ENCODE measurements at places on chromosomes 13 and 19.

DNA sequence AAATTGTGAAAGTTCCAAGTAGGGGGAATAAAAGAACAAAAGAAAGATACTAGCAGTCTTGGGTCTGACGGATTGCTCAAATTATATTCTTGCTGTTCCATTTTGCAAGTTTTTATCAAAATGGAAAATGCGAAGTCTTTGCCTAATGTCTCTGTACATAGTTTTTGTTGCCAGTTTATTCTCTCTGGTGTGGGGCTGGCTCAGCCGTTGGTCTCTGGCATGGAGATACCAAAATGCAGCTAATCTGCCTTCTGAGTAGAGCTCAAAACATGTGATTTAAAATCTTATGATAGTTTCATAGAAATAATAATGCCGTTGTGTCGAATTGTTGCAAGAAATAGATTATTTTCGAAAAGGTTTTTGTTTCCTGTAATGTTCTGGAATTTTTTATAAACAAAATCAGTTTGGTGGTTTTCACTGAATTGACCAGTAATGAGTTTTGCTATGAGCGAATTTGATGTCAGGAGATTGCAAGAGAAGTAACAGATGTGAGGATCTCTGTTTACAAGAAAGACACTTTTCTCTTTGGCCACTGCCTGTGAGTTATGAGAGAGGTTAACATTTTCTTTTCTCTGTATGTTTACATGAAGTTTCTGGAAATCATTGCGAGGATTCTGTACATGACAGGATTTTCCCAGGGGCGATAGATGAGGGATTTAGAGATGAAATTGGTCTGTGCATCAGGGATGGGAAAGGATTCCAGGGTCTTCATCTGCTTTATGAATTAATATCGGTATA, 147.0 kb downstream of the DCT start:
- DNase-seq, result no peak

DNA sequence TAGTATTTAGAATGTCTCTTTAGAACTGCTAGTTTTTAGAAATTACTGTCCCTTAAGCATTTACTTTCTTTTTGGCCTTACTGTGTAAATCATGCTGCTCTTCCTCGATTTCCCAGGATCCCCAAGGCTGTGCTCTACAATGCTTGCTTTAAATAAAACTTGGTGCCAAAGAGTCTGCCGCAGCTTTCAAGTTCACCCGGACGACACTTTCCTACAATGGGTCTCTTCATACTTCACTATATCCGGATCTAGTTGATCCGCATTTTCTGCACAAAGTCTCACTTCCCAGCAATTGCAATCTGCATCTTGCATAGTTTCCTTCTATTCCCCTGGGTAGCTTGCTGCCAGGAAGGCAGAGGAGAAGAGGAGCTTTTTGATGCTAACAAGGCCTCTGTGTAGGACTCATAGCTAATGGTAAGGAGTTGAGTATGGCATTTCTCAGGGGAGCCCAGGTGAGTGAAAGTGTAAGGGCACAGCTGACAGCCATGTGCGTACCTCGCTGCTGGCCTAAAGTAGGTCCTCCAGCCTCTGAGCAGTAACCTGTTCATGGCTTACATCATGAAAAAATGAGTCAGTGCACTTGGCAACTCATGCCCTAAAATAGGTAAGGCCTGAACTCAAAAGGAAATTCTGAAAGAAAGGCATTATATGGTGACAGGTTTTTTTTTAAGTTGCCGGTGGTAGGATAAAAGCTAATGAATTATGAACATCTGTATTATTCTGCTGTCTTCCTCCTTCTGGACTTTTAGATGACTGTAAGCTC, 101.6 kb downstream of the ENOX1 start:
- no peak for DNase-seq

DNA sequence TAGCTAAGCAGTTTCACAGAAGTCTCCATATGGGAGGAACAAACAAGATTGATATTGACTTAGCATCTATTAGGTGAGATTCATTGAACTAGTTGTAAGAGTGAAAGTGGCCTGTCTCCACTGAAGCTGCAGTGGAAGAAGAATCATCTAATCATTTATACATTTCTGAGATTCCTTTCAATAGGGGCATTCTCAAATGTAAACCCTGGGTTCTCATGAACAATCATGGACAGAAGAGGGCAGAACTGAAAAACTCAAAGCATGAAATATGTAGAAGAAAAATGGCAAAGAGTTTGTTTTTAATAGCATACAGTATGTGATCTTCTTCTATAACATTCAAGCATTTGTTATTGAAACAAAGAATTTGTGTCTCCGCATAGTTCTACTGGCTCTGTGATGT, 17.6 kb upstream of the POSTN start:
- DNase-seq, result no peak

DNA sequence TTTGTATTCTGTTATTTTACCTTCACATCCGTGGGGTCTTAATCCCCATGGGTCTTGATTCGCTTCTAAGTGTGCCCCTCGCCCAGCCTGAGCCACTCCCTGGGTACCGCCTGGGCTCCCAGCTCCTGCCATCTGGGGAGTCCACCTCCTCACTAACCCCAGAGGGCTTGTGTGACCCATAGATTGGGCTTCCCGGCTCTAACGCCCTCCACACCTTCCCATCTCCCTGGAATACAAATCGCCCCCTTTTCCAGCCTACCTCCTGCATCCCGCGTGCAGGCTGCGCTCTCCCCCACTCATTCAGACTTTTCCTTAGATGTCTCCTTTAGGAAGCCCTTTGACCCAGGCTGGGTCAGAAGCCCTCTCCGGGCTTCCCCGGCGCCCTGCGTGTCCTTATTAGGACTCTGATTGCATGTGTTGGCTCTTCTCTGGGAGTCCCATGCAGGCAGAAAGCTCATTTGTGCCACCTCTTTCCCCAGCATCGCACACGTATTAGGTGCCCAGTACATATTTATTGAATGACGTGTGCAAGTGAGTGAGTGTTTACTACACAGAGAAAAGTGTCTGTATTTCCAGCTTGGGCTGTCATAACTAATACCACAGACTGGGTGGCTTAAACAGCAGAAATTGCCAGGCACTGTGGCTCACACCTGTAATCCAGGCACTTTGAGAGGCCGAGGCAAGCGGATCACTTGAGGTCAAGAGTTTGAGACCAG, 757 bp downstream of the CCDC124 start:
- DNase-seq, result no peak

GRCh38 chr19:43719378-43719868, 3.5 kb downstream of the IRGC start:
- DNase-seq, result no peak

GRCh38 chr13:38670627-38671026, 16.2 kb upstream of the FREM2 start:
- no peak for DNase-seq

Measured in hematopoietic multipotent progenitor cell treated with erythropoietin and hydrocortisone succinate and interleukin-3 and kit ligand, for 17 days (in vitro differentiated cells).